ENCODE measurements at places on chromosomes 12 and 14.

- DNase-seq, result no peak
Observed at GRCh38 chr14:100857233-100857922, 31.5 kb downstream of the MEG3 start.

DNA sequence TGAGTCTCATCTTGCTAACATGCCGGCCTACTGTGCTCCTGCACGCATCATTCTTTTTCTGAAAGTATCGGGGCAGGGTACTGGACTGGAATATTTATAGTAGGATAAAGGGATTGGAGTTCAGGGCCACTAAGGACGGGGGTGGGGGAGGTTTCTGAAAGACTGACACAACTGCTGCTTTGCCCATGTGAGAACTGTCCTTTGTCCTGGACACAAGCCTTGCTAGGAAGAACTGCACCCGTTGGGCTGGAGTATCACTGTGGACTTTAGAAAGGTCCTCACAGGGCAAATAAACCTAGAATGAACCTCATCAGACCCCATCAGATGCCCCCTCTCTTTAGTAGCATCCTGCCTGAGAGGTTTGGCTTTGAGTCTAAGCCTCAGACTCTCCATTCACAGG is 87.6 kb downstream of the PRMT8 start:
- DNase-seq, result no peak

- no peak for DNase-seq
Observed at GRCh38 chr12:4431866-4432265, 13.7 kb downstream of the FGF6 start.

GRCh38 chr14:95353664-95354063 is 34.0 kb upstream of the CLMN start:
- DNase-seq, result no peak

DNA sequence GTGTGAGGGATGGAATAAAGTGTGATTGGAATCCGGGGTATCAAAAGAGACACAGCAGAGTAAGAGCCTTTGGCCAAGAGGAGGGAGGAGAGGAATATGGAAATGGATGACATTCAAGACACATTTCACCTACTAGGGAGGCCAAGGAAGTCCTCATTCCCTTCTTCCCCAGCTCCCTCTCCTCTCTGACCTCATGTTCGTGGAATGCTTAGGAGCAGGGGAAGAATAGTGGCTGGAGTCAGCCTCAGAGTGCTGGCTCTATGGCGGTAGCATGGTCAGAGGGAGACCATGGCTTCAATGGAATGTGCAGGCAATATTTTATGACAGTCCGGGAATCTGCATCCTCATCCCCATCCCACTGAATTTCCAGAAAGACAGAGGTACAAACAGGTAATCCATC is 196.6 kb downstream of the EGLN3 start:
- DNase-seq, result no peak

GRCh38 chr12:81942594-81942993 is 183.4 kb upstream of the PPFIA2 start:
- no peak for DNase-seq

DNA sequence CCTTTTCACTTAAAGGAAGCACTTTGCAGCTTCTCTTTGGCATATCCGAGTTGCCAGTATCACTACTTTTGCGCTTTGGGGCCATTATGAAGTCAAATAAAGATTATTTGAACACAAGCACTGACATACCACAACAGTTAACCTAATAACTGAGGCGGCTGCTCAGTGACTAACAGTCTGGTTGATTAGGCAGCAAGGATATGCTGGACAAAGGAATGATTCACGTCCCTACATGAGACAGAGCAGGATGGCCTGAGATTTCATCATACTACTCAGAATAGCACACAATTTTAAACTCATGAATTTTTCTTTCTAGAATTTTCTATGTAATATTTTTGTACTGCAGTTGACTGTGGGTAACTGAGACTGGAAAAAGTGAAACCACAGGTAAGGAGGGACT is 56.9 kb upstream of the E2F7 start:
- no peak for DNase-seq

DNA sequence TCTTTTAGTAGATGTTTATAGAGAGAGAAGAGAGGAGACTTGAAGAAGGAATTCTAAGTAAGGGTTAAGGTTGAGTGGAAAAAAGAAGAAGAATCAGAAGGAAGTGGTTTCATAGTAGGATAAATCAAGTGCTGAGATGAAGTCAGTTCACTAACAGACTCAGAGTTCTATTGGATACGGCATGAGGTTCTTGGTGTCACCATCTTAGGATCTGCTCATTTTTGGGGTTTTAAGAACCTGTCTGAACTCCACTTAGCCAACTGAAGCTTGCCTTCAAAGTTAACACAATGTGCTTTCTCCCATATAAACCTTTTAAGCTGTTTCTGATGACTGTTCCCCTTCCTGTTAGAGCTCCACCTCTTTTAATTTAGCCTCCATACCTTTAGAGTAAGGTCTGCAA is 152.6 kb downstream of the PRKCH start:
- no peak for DNase-seq

DNA sequence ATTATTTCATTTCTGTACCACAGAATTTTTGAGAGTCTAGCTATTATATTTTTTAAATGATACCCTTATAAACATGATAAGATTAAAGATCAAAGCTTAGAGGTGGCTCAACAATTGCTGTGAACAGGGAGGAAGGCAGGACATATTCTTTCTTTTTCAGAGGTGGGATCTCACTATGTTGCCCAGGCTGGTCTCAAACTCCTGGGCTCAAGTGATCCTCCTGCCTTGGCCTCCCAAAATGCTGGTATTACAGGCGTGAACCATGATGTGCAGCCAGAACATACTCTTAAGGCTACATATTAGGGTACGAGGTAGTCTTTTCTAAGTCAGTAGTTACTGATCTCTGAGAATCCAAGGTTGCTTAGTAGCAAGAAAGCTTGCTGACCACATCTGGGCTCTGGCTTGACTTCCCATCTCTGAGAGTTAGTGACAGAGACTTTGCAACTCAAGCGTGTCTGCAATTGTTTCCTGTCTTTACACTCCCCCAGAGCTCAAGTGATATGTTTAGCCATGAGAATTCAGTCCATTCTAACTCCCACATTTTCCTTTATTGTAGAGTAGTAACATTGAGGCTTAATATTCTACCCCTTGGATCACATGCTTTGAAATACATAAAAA is 8.6 kb downstream of the RAB5B start:
- DNase-seq, result no peak

GRCh38 chr12:132056320-132056719 is 87.8 kb downstream of the DDX51 start:
- DNase-seq, result no peak

- DNase-seq, result no peak
Observed at GRCh38 chr12:9794484-9795093, 32.7 kb upstream of the KLRF1 start.

DNA sequence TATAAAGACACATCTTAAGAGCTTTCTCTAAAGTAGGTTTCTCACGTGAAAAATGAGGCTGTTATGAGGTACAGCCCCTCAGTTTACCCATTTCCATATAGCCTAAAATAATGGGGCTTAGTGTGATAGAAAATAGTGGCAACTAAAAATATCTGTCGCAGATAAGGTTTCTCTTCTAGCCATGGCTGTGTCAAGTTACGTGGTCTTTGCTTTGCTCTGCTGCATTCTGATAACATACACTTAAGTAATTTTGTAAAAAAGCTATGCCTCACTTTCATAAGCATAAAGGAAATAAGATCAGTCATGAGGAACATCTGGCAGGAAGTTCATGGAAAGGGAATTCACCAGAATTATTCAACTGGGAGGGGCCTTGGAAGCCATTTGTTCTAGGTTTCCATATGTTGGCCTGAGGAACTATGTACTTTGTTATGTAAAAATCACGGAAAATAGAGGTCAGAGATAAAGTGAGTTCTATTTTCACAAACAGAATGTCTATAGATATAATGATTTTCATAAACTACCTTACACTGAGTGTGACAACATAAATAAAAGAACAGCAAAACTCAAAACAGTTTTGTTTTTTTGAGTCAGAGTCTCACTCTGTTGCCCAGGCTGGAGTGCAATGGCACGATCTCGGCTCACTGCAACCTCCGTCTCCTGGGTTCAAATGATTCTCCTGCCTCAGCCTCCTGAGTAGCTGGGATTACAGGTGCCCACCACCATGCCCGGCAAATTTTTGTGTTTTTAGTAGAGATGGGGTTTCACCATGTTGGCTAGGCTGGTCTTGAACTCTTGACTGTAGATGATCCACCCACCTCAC is 195.6 kb upstream of the KRR1 start:
- no peak for DNase-seq

GRCh38 chr14:63848890-63849289 is 3.9 kb upstream of the SYNE2 start:
- no peak for DNase-seq

GRCh38 chr14:59086241-59086882 is 102.1 kb upstream of the DAAM1 start:
- no peak for DNase-seq

DNA sequence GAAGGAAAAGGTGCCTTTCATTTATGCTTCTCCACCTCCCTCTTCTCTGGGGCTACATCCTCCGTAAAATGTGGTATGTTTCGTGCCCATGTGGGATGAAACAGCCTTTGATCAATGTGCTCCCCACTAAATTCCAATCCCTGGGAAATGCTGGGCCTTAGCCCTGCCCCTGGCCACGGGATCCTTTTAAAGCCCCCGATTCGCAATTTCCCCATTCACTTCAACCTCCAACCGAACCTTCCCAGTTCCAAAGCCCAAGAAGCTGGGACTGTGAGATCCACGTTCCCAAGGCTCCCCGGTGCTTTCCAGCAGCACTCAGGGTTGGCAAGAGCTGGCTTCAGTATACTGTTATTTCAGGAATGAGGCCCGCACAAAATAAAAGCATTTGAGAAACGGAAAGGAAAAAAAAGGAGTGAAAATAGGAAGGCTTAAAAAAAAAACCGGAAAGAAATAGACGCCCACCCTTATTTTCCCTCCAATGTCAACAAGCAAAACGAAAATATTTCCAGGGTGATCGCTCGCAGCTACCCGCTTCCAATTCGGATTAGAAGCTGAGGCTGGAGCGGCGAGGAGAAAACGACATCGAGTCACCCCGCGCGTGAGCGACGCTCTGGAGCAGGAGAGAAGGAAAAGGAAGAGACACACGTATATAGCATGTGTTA is 1.3 kb upstream of the FOXG1 start:
- no peak for DNase-seq

DNA sequence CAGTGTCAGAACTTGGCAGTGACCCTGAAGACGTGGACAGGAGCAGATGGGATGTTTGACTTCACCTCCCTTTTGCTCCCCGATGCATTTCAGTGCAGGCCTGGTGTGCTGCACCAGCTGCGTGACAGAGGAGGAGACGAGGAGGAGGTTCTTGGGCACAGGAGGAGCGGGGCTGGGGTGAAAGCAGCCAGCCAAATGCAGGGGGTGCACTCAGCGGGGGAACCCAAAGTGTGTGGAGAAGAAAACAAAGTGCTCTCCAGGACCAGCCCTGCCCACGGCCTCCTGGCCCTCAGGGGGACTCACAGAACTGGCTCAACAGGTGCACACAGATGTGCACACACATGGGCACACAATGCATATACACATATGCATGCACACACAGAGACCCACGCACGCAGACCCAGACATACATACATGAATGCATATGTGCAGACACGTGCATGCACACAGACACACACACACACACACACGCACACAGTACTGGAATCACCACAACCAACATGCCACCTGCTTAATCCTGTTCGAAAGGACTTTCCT is 91.7 kb upstream of the SFSWAP start:
- no peak for DNase-seq

GRCh38 chr12:13241833-13242488 is 45.4 kb downstream of the EMP1 start:
- DNase-seq, result no peak

DNA sequence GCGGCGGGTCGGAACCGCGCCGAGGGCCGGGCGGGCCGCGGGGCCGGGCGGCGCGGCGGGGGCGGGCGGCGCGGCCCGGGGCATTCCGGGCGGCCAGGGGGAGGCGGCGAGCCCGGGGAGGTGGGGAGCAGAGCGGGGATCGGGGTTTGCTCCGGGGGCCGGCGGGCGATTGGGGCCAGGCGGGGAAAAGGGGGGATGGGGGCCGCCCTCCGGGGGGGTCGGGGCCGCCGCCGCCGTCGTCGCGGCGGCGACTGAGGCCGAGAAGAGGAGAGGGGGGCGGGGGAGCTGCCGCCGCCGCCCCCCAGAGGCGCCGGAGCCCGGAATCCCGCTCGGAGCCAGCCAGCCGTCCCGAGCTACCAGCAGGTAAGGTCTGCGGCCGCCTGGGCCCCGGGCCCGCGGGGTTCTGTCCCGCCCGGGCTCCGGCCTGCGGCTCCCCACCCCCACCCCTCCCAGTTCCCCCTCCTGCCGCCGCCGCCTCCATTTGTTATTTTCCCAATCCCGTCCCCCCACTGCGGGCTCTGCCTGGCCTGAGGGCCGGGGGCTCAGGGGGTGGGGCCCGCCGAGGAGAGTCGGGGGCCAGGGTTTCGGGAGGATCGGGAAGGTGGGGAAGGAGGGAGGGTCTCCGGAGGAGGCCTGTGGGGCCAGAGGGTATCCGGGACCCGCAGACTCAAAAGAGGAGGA is 403 bp downstream of the ATN1 start:
- DNase-seq, result no peak

- no peak for DNase-seq
Observed at GRCh38 chr12:113286712-113287111, 48.2 kb downstream of the SLC8B1 start.

DNA sequence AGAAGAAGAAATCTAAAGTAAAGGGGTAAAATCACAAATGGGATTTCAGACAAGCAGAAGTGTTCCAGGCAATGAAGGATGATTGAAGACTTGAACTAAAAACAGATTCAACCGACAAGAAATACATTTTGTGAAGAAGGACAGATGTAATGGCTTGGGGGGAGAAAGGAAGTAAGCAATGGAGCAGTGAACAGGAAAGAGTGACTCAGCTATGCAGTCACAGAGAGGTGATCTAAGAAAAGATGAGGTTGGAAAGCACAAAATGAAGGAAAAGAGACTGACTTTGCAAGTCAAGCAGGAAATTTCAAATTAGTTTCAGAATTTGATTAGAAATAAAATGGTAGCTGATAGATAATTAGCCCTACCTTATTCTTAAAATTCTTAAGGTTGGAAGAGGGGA is 66.5 kb downstream of the PUS7L start:
- no peak for DNase-seq

DNA sequence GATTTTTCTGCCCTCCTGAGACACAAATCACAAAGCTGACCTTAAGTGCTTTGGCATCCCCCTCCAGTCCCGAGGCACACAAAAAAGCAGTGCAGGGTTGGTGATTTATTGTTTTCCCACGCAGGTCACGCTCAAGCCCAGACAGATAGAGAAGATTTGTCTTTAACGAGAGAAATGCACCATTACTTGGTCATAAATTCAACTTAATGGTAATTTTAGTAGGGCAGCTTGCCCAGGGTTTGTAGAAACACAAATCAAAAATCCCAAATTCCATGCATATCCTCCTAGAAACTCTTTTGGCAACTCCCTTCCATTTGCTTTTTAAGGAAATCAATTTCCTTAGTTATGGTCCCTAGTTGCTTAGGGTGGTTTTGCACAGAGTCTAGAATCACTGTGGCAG is 132.6 kb downstream of the IGF1 start:
- no peak for DNase-seq

Measured in occipital lobe (tissue), 3 donors.